ENCODE measurements at places on chromosomes 5 and 9. TPM values are rescaled to one million over a fixed set of nuclear protein-coding genes. Genes with fewer than 3 reads are reported as not detected.

DNA sequence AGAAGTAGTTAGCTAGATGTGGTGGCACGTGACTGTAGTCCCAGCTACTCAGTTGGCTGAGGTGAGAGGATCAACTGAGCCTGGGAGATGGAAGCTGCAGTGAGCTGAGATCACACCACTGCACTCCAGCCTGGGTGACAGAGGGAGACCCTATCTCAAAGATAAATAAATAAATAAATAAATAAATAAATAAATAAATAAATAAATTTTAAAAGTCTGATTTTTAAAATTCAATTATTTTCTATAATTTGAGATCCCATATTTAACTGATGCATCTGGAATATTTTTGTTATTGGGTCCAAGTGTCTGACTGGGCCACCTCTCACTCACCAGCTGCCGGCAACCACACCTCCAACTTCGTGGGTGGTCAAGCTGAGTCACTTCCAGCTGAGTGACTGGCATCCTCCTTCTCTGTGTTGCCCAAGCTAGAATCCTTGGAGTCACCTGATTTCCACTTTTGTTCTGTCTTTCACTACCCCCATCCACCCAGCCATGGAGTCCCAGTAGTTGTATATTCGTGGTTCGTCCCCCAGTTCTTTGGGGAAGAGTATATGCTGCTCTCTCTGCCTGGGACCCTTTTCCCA lies 70.9 kb downstream of the EGFLAM start:
- peak; percentile 30 for DNase-seq
- no peak overlapping the region for H3K4me3 ChIP-seq
- H3K27ac ChIP-seq, result no peak overlapping the region

DNA sequence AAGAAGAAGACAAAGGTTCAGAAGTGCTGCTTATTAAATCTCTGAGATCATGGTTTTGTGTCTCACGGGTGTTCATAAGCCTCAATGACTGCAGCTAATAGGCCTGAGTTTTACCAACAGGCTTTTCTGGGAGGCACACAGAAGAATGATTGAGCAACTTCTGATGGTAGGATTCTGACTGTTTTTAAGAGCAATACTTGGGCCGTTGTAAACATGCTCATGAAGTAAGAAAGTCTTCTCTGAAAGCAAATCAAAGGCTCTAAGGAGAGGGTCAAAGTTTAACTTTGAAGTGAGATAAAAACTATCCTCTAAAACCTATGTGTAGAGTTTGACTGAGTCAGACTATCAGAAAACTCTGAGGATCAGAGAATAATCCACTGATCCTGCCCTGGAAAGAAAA lies 390.9 kb upstream of the DAB2 start:
- H3K36me3 ChIP-seq, result no peaks in the 10 kb centered on the region
- no peak overlapping the region for H3K27ac ChIP-seq
- no peak for DNase-seq

GRCh38 chr5:68749631-68750030 lies 344.2 kb upstream of the SLC30A5 start:
- no peak overlapping the region for H3K4me3 ChIP-seq
- H3K27ac ChIP-seq, result no peak overlapping the region
- DNase-seq, result no peak

GRCh38 chr9:136235709-136236455 lies 9.7 kb downstream of the QSOX2 start:
- H3K27me3 ChIP-seq, result no peaks in the 10 kb centered on the region
- H3K4me1 ChIP-seq, result no peaks in the 10 kb centered on the region
- no peak overlapping the region for H3K4me3 ChIP-seq
- H3K27ac ChIP-seq, result no peak overlapping the region
- H3K36me3 ChIP-seq, result no peaks in the 10 kb centered on the region

ORM1 gene
- polyA plus RNA-seq, result not detected
